Thoracic aorta (tissue), 2 donors: ENCODE measurements at places on chromosomes 1 and 21. TPM values are rescaled to one million over a fixed set of nuclear protein-coding genes. Genes with fewer than 3 reads are reported as not detected.

Gene TPRG1L
- total RNA-seq: 27.4 TPM

DNA sequence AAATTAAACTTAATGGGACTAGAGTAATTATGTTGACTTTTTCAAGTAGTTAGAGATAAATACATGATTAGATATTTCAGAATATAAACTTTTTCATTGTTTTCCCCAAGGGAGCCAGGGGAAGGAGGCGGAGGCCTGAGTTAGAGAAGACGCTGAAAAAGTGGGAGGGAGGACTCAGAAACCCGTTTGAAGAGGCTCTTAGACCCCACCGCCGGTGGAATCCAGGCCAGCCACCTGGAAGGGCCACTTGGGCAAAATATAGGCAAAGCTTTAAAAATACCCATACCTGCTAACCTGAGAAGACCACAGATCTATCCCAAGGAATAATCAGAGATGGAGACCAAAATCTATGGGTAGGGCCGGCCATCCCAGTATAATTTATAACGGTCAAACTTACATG is 242.6 kb downstream of the PTPRU start:
- no peak for DNase-seq

DNA sequence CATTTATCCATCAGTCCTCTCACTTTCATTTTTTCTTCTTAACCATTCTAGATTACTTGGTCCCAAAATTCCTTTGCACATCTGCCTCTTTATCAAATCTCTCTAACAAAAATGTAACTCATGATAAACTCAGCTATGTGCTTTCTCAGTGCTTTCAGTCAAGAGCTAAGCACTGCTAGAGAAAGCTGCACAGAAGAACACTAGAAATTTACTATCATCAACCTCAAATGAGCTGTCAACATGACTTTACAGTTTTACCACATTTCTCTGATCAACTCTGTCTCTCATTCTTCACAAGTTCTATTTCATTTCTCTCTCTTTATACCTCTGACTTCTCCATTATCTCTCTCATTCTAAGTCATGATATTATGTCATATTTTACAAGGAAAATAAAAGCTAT is 54.2 kb upstream of the PRKACB start:
- no peak for DNase-seq

DNA sequence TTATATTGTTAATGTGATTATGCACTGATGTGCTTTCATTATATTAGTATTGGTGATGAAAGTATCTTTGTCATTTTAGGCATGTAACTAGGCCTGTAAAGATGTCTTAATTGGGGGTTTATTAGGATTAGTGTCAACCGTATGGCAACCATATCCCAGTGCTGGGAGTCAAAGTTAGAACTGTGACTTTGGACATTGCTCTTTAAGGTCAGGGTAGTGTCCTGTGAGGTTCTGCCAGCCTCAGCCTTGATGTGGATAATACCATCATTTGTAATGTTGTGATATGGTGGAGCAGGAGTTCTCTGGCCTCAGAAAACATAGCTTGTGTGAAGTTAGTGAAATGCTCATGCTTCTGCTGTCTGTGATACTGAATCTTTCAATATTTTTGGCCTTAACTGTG is 59.4 kb downstream of the LAMC1 start:
- no peak for DNase-seq

DNA sequence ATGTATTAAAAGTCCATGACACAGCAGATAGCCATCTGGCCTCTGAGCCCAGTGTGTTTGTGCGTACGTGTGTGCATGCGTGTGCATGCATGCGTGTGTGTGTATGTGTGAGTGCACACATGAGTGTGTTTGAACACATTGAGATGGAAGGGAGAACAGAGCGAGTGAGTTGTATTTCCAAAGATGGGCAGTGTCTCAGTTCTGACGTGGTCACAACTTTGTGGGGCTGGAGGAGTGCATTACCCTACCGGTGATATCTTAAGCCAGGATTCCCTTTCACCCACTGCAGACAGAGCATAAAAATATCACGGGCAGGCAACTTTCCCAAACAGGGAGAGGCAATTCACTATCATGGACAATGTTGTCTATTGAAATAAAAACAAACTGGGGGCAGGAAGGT is 27.8 kb downstream of the IRF2BP2 start:
- no peak for DNase-seq

- DNase-seq: no peak
These were observed 133.0 kb downstream of the LRRC7 start for GRCh38 chr1:69700770-69701169.

- no peak for DNase-seq
These were observed 24.6 kb downstream of the B3GALT5 start for GRCh38 chr21:39637197-39637970.

DNA sequence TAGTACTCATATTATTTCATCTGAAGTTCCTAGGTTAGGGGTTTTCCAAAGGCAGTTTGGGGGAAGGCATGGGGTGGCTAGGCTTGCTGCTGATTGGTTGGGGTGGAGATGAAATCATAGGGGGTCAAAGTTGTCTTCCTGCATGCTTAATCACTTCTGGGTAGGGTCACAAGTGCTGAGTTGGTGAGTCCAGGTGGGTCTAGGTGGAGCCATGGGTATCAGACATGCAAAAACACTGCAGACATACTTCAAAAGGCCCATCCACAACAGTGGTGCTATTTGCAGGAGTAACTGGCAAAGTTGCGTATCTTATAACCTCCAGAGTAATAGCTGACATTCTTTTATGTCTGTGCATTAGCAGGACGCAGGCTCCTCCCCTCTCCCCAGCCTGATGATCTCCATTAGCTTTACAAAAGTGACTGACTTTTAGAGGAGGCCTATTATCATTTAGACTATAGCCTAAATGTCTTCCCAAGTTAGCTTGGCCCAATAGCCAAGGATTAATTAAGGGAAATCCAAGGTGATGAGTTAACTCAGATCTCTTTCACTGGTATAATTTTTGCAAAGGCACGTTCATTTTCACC is 374.4 kb upstream of the PRMT6 start:
- DNase-seq: no peak

GRCh38 chr1:147717706-147718097 is 42.7 kb downstream of the GJA5 start:
- no peak for DNase-seq

DNA sequence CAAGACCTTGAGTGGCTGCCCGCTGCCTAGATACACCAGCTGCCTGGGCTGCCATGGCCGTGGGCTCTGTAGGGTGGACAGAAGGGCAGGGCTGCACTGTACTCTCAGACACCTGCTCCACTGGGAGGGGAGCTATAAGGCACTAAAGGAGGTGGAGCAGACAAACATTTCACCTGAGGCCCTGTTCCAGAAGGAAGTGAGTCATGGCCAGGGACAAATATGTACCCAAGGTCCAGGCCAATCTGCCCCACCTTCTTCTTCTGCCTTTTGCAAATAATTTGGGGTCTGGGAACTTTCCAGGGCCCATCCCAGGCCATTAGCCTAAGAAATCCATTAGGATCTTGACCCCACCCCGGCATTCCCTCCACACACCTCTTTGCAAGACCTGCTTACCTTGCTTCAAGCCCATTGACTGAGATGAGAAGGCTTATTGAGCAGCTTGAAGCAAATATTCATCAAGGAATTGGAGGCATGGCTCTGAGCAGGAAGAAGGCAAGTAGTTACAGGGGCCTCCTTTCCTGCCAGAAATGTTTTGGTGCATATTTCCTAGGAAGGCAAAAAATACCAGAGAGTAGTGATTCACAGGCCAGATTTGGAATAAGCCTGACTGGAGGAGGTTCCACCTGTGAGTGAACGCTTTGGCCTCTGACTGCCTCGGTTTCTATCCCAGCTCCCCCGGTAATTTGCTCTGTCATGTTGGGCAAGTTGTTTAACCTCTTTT is at the start of gene CAPN8:
Gene CAPN8 (minus strand): TSS at position 110 of the 721 bp plus-strand sequence. CDS start 55 bp downstream, at position 55.
- DNase-seq: no peak
